ENCODE measurements at places on chromosomes 5 and 9.

DNA sequence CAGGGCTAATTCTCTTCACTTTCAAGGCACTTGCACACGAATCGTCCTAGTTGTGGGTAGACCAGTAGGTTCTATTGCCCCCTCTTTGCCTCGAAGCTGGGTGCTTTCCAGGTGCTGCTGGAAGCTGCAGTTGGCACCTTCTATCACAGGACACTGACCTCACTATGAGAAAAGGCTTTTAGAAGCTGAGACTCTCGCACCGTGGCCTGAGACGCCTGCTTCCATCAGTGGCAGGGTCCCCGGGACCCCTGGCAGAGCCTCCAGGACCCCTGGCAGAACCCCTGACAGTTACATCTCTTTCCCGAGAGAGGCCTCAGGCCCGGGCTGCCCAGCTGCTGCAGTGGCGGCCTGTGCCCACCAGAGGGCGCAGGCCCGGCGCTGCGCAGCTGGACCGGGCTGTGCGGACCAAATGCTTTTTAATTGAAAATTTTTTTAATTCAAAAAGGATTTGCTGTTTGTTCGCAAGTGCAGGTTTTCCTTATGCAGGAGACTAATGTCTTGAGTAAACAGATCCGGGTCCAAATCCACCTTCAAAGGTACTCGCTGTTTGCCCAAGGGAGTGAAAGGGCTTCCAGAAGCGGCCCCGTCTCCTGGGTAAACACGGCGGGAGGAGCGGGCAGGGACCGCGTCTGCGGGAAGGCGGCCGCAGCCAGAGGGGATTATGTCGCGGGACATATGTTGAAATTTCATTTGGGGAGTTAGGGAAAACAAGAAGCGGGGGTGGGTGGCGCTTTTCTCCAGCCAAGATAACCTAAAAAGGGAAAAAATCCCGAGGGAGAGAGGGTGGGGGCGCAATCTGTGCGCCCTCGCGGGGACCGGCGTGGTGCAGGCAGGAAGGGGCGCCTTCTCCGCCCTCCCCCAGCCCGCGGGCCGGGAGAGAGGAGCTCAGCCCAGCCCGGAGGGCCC is 114.5 kb upstream of the LMX1B start:
- peak; percentile 78 for DNase-seq

DNA sequence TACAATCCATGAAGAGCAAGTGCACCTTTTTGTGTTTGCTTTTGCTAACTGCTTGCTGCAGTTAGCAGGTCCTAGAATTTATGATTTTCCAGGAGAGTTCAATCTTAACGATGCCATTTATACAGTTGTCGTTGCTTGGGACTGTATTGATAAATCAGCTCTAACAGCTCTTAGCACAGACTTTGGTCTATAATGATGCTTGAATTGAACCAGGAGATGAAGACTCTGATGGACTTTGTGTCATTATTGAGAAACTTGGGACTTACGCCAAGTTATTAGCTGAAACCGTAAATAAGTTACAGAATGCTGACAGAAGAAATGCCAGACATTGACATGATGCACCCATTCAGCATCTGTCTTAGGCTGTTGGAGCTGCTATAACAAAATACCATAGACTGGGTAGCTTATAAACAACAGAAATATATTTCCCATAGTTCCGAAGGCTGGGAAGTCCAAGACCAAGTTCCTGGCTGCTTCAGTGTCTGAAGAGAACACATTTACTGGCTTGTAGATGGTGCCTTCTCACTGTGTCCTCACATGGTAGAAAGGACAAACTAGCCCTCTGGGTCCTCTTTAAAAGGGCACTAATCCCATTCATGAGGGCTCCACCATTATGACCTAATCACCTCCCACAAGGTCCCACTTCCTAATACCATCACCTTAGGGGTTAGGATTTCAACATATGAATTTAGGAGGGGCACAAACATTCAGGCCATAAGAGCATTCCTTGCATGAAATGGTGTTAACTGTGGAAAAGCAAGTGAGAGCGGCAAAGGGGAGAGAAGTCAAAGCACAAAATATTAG is 17.6 kb downstream of the GLRX start:
- DNase-seq, result no peak

- peak; percentile 81 for DNase-seq
Observed at GRCh38 chr9:38392235-38393127, at the start of gene ALDH1B1. ALDH1B1 (plus strand) TSS chr9:38392702; CDS start chr9:38395749, 3,047 bp downstream.

DNA sequence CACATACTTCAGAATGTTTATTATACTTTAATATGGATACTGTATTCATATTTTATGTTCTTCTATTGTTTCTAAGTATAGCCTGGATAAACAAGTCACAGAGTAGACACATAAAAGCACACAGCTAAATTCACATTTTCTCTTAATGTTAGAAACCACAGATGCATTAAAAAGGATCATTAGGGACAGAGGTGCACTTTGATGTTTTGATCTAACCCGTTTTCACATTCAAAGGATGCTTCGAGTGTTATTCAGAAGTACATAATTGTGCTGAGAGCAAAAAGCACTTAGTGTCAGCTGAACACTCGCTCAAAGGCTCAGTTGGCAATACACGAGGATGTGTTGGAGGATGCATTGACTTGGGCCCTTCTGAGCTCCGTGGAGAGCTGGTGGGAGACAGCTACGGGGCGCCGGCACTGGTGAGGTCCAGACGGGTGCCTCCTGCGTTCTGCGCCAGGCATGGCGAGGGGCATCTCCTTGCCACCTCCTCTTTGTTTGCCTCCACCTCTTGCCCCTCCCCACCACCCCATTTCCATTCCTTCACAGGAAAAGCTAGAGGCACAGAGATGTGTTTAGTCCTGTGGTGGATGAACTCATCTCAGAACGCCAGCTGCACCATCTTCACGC is 35.5 kb downstream of the MED10 start:
- no peak for DNase-seq

GRCh38 chr9:94761481-94761880 is 35.0 kb downstream of the AOPEP start:
- DNase-seq, result no peak

DNA sequence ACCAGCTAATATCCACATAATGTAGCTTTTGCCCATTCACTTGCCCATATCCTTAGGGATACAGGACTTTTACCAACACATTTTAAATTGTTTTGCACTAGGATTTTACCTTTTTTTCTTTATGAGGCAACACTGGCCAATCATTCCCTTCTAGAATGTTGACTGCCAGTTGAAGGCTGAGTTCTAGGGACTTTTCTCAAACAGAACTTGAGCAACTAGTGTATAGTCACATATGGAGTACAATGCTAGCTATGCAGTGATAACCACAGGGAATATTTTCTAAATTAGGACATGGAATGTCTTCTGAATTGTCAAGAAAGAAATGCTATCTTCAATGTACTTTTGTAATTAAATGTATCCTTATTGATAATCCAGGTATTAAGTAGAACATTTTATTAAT is 133.6 kb downstream of the OXCT1 start:
- DNase-seq, result no peak

DNA sequence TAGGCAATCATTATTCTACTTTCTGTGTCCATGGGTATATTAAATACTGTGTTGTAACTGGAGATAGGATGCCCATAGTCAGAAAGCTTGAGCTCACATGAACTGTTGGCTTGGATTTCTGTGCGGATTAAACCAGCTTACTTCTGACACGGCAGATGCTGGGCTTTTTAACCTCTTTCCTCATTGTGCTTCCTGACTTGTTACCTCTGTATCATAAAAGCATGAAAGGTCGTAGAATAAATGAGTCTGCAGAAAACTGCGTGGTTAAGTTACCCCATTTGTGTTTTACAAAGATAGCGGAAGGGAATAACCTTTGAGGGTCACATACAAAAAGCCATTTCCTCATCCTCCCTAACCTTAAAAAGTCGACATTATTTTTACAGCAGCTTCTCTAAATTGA is 199.5 kb upstream of the DMRT1 start:
- no peak for DNase-seq

DNA sequence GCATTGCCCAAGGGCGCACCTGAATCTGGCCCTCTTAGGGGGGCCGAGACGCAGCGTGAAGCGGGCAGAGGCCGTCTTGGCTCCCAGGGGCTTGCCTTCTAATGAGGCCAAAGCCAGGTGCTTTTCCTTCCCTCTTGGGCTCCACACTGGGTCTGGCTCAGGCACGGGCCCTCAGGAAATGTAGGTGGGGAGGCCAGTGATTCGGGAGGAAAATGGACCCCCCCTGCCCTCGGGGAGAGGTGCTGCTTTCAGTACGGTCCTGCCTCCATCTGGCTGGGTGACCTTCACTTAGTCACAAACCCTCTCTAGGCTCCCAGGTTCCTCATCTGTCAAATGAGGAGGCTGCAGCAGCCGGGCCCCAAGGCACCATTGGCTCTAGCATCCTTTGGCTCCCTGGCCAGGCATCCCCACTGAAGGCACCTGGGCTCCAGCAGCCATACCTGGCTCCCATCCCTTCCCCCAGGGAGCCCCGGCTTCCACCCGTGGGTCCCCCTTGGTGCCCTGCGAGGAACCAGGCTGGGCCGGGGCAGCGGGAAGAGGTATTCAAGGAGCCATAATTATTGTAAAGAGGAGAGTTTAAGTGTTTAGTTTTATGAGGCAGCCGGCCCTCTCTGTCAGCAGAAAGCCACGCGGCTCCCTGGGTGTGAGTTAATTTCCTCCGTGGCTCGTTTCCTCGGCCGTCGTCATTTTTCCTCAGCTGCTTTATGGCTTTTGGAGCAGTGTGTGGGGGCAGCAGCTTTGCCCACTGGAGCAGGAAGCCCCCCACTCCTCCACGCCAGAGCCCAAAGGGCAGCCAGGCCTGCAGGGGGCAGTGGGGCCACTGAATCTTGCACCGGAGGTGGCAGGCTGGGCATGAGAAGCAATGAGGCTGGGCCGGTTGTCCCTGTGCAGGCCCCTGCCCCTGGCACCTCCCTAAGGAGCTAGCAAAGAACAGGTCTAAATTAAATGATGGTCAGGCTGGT is 24.9 kb upstream of the UNC5A start:
- DNase-seq, result no peak

- no peak for DNase-seq
Observed at GRCh38 chr9:87530716-87531115, 33.0 kb downstream of the DAPK1 start.

DNA sequence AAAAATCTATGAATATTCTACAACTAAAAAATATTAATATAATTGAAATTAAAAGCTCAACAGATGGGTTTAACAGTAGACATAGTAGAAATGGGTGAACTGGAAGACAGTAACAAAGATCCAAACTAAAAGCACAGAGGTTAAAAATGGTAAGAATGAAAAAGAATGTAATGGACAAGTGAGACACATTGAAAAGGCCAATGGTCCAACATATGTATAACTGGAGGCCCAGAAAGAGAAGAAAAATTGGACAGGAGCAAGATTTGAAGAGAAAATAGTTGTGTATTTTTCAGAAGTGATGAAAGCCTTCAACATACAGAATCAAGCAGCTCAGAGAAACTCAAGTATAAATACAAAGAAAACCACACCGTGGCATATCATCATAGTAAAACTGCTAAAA is 58.6 kb downstream of the PCDHGC5 start:
- DNase-seq, result no peak

DNA sequence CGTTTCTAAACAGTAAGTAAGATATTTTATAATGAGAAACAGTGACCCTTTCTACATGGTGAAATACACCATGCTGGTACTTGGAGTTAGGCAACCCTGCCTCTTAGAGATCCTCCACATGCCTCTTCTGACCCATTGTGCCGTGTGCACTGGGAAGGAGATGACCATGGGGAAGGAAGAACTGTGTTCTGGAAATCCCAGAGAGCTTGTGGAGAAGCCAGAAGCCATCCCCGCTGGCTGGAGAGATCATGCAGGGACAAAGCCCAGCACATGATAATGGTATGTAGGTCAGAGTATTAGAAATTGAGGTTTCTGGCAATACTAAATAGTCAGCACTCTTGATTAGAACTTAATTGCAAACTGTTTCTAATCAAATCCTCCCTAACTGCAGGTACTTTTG is 307.3 kb downstream of the FBXL7 start:
- DNase-seq, result no peak

DNA sequence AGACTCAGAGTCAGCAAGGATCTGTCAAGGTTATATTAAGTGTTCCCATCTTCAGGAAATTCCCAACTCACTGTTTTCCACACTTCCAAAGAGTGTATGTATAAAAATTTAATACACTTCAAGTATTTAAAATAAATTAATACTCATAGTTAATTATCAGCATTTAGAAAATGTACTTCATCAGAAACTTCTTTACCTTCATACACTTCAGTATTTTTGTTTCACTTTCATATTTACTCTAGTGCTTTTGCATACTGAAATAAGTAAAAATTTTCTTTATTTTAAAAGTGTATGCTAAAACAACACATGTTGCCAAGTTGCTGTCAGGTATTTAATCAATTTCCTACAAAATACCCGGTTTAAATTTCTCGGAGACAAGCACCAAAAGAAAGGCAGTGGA is 16.5 kb downstream of the RICTOR start:
- no peak for DNase-seq

GRCh38 chr5:42274913-42275312 is 148.3 kb upstream of the GHR start:
- no peak for DNase-seq

- no peak for DNase-seq
Observed at GRCh38 chr9:76594764-76595424, 135.9 kb downstream of the GCNT1 start.

DNA sequence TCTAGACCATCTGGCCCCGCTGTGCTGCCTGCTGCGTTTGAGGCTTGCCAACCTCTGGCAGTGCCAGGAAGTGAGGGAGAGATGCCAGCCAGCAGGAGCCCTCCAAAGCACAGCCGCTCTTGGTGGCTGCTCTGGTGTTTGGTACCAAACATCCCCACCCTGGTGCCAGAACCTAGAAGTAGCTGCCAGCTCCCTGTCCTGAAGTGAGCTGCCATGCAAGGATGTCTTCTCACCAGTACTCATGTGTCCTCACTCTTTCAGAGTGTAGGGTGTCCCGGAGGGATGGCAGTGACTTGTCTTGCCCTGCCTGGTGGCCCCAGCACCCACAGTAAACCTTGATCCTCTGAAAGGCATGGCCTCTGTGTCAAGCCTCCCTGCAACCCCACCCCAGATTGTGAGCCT is 43.4 kb downstream of the AMBP start:
- no peak for DNase-seq

GRCh38 chr9:8158574-8158973 is 359.0 kb upstream of the DMAC1 start:
- no peak for DNase-seq

- no peak for DNase-seq
Observed at GRCh38 chr5:144403817-144404420, 233.2 kb downstream of the KCTD16 start.

- DNase-seq, result no peak
Observed at GRCh38 chr9:89522261-89522958, 24.5 kb upstream of the SEMA4D start.

DNA sequence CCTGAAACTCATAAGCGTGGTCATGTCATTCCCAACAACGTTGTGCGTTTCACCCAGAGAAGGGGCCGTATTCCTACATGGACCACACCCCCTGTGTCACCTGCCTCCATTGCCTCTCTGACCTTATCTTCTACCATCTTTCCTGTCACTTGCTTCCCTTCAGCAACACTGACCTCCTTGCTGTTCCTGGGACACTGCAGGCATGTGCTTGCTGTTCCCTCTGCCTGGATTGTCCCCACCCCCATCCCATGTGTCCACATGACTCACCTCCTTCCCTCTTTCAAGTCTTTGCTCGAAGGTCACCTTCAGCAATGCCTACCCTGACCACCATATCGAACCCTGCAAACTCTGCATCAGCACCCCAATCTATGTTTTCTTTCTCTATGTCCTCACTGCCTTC is 133.2 kb upstream of the ZNF618 start:
- DNase-seq, result no peak

- no peak for DNase-seq
Observed at GRCh38 chr5:82167372-82167935, 110.7 kb downstream of the RPS23 start.

GRCh38 chr5:157731272-157732129 is at the start of gene THG1L:
THG1L (plus strand) TSS chr5:157731420; CDS start chr5:157731441, 21 bp downstream.
- peak; percentile 97 for DNase-seq

All from midbrain (tissue), 1 donor.